ENCODE measurements at places on chromosomes 7 and 10.

DNA sequence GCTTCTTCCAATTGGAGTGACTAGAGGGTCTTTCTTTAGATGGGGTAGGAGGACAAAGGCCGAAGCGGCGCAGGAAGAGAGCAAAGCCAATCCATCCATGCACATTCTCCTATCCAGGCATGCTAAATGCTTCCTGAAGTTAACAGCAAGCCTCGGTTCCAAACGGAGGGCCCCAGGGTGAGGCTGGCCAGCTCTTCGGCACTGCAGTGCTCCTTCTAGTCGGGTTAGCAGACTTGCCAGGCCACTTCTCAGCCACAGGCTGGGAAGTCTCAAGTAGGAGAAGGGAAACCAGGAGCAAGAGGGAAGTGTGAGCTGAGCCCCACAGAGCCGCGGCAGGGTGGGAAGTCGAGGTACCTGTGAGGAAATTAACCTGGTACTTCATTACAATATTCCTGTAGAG is 253.8 kb upstream of the INHBA start:
- no peak for DNase-seq

DNA sequence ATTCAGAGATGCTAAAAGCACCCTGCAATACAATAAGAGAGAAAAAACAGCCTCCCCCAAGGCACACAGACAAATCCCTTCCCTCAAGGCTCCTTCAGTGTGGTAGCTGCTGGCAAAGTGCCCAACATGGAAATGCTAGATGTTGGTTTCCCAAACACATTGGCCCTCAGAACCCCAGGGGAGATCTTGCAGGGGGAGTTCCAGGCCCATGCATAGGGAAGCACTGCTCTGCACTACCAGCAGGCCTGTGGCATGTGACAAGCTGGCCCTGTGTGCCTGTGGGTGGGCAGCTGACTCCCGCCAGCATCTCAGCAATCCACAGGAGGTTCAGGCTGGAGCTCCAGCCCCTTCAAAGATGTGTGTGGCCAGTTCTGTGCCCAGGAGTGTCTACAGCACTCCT is 16.8 kb upstream of the CSGALNACT2 start:
- DNase-seq, result peak; percentile 24

- no peak for DNase-seq
Measured at GRCh38 chr7:126411821-126412383, 840.8 kb downstream of the GRM8 start.

GRCh38 chr7:101518336-101518735 is 110.8 kb downstream of the MYL10 start:
- no peak for DNase-seq

DNA sequence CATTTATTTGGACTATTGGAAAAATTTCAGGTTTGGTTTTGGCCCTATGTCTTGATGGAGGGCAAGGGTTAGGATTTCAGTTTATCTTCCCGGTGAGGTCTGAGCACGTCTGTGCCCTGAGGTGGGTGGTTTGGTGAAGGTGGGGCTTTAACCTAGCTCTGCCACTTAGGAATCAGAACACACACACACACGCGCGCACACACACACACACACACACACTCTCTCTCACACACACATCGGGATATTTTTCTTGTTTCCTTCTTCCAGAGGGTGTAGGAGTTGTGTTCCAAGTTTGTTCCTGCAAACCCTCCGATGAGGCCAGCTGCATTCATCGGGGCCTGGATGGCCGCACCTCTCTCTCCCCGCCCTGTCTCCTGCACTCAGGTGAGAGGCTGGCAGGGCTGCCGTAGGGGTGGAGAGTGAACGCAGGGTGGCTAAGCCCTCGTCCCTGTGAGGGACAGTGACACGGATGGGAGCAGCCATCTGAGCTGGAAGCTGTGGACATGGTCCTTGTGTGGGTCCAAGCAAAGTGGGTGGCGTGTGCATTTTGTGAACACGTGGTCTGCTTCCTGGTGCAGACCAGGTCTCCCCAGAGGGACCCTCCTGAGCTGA is 34.2 kb downstream of the CHST12 start:
- no peak for DNase-seq

DNA sequence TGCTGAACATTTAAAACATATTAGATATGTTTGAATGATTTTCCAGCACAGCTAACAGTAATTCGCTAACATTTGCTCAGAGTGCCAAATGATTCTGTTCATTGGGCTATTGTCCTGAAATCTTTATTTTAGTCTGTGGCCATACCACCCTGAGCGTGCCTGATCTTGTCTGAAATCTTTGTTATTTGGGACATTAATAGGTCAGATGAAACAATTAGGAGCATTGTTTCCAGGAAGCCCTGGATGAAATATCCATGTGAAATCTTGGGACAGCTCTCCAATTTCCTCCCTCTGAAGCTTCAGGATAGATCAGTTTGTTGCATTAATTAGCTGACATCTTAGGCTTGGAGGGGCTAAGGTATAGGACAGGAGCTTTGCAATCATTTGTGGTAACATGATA is 512.0 kb downstream of the KIF20B start:
- DNase-seq, result no peak

DNA sequence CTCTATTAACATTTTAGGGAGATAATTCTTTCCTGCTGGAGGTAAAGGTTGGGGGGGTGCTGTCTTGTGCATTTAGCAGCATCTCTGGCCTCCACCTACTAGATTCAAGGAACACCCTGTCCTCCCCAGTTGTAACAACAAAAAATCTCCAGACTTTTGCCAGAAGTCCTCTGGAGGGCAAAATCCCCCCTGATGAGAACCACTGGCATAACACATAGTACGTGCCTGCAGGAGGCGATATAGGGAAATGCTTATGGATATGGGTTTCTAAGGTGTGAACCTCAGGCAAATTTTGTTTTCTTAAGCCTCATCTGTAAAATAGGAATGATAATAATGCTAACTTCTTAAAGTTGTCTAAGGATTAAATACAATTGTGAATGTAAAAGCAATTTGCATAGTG is 2.9 kb upstream of the OSBPL3 start:
- no peak for DNase-seq

GRCh38 chr7:151520419-151521261 is 945 bp upstream of the RHEB start:
- peak; percentile 7 for DNase-seq

DNA sequence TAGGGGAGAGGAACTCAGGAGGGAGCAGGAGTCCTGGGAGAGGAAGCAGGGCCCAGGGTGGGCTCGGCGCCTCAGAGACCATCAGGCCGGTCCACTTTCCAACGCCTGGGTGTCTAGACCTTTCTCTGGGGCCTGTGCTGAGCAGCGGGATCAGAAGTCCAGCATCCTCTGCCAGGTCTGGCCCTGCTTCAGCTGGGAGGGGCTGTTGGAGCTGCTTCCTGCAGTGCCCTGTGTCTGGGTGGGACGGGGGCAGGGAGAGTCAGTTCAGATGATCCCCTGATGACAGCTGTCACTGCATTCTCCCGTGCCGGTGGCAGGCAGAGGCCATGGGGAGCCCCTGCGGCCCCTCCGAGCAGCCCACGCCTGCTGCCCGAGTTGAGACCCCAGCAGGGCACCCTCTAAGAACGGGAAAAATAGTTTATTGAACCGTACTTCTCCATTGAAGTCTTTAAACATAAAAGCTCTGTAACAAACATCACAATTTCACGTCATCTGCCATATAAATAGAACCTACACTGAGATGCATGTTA is 23.3 kb downstream of the AP5Z1 start:
- DNase-seq, result no peak

- no peak for DNase-seq
Measured at GRCh38 chr7:47719675-47720074, 137.8 kb upstream of the TNS3 start.

GRCh38 chr7:138565451-138566114 is 105.5 kb downstream of the TRIM24 start:
- DNase-seq, result no peak

GRCh38 chr7:85475071-85475470 is 288.2 kb upstream of the SEMA3D start:
- no peak for DNase-seq

DNA sequence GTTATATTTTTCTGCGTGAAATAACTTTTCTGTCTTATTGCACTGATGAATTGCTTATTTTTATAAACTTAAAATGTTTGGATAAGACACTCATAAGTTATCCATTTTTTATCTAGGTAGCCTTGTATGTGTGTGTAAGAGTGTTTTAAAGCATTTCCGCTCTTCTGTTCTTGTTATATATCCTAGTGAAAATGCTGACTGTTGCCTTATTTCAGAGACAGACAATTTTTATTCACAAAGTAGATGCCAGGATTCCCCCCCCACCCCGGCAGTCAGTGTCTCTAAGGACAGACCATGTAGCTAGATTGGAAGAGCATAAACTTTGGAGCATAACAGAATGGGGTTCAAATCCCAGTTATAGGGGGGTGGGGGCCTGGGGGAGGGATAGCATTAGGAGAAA is 1.6 kb downstream of the SMC3 start:
- no peak for DNase-seq

DNA sequence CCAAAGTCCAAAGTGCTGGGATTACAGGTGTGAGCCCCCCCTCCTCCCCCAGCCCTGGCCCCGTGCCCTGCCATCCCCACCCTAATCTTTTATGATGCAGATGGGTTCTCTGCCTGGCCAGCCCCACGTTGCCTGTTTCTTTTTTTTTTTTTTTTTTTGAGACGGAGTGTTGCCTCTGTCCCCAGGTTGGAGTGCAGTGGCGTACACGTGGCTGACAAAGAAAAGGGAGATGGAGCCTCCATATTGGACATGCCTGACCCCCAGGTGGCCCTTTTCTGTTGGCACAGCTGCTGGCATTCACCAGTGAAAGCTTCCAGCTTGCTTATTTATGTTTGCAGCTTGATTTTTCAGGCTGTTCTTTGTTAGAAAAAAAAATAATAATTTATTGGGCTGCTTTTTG is 235.3 kb downstream of the CCDC3 start:
- DNase-seq, result no peak

DNA sequence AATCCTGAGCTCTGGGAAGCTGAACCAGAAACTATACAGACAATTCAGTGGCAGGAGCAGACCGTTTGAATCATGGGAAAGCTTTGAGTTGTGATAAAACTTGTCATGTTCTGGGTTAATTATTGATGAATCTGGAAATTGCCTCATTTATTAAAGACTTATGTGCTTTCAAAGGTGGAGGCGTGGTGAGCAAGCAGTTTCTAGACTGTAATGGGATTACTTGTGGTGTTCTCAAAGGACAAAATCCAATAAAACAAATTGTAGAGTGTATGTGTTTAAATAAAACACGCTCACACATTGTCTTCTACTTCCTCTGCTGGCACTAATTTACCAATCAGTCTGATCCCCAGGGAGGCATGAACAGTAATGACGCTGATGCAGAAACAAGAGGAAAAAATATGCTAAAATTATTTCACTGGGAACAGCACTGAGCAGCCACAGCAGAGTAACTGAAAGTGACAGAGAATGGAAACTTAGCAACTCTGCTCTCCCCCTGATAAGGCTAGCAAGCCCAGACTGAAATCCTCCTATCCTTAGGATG is 25.1 kb downstream of the PARD3 start:
- no peak for DNase-seq

GRCh38 chr7:67209256-67209655 is 212.6 kb downstream of the TYW1 start:
- no peak for DNase-seq

- no peak for DNase-seq
Measured at GRCh38 chr10:119801998-119802538, 70.6 kb downstream of the MCMBP start.

GRCh38 chr10:69819716-69820506 is 18.2 kb downstream of the COL13A1 start:
- DNase-seq, result no peak

DNA sequence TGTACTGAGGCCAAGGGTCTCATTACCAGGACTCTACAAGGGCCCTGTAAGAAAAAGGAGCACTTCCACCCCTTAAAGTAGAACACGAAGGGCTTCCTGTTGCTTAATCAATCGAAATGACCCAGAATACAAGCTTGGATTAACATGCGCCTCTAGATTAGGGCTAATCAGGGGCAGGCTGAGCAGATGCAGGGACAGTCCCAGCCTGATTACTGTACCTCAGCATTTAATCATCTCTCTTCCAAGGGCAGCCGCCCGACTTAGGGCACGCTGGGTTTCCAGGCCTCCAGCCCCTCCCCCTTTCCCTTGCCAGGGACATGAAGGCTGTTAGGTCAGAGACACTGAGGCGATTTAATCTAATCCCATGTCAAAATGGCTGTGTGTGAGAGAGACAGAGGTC is 138.6 kb downstream of the NRF1 start:
- DNase-seq, result no peak

GRCh38 chr10:111354859-111355258 is 278.0 kb downstream of the ADRA2A start:
- no peak for DNase-seq

- DNase-seq, result no peak
Measured at GRCh38 chr10:103456074-103456660, 2.5 kb downstream of the CALHM1 start.

- DNase-seq, result no peak
Measured at GRCh38 chr10:52436664-52437063, 122.6 kb downstream of the DKK1 start.
